ENCODE measurements at places on chromosomes 7 and 10. TPM values are rescaled to one million over a fixed set of nuclear protein-coding genes. Genes with fewer than 3 reads are reported as not detected.

The PDCD11 gene
- polyA plus RNA-seq = 17.4 TPM

The CYP3A7 gene
- 0.45 TPM for polyA plus RNA-seq

The KNDC1 gene
- not detected for polyA plus RNA-seq

The DNAJC1 gene
- 24.2 TPM for polyA plus RNA-seq

The CLDN12 gene
- 39.9 TPM for polyA plus RNA-seq

The HPSE2 gene
- polyA plus RNA-seq = 9.4 TPM

The SPDYE8 gene
- not detected for polyA plus RNA-seq

The BAMBI gene
- polyA plus RNA-seq = 1.3 TPM

The PTN gene
- 4.0 TPM for polyA plus RNA-seq

The VAX1 gene
- polyA plus RNA-seq = not detected

The SORCS3 gene
- polyA plus RNA-seq = not detected

The CRHR2 gene
- polyA plus RNA-seq = 0.32 TPM
